ENCODE measurements at places on chromosomes 4 and X.

DNA sequence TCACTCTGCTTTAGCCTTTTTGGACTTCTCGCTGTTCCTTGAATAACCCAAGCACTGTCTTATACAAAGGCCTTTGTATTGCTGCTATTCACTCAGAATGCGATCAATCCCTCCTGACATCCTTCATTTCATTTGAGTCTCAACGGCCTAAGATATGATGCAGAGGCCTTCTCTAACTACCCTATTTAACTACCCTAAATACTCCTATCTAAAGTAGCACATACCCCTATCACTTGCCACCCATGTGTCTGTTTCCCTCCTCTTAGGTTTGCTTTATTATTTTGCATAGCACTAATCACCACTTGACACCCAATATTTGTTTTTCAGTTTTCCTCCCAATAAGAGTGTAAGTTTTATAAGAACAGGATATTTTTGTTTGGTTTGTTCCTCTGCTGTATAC is 42.3 kb upstream of the ACSL4 start:
- no peak for DNase-seq

- no peak for DNase-seq
These were observed 8.3 kb upstream of the DAPP1 start for GRCh38 chr4:99808260-99808857.

- no peak for DNase-seq
These were observed 16.9 kb downstream of the LHFPL1 start for GRCh38 chrX:112662559-112663427.

DNA sequence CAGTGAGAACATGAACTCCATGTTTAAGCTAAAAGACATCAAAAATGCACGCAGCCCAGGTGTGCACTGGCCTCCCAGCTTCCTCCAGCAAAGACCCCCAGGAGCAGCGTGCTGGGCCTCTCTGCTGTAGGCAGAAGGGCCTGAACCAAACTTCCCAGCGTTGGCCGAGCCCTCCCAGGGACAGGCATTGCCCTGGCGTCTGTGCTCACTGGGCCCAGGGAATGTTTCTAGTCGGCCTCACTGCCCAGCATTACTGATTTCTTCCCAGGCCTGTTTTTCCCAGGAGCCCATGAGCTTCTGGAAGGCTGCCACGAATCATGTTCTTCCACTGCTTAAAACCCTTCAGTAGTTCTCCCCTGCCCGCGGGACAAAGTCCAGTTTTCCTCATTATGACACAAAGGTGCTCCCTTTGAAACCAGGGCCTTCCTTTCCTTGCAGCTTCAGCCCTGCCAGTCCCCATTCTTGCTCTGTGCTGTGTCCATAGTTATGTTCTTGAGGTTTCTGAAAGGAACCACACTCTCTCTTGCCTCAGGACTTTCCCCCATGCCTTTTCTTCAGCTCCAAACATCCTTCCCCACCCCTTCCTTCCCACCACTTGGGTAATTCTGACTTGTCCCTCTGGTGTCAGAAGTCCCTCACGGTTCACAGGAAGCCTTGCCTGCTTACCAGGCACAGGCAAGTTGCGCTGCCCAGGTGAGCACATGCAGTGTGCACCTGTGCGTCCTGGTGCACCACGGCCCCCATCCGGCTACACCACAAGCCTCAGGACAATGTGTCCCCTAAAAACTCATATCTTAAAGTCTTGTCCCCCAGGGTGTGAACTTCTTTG is 93.4 kb upstream of the ENPP6 start:
- DNase-seq: no peak

DNA sequence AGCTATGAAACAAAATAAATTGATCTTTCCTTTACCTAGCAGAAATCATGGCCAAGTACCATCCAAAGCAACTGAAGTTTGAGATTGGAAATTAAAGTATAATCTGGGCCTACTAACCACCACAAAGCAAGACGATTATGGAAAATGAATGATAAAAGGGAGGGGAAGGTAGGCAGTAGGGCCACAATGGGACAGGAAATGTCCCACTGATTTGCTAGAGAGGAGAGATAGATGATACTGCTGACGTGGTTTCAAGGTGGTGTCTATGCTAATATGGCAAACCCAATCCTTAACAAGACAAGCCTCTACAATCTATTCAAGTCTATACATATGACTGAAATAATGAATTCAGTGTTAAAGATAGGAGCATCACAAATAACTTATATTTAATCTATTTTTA is 6.1 kb downstream of the TMPRSS11F start:
- no peak for DNase-seq

DNA sequence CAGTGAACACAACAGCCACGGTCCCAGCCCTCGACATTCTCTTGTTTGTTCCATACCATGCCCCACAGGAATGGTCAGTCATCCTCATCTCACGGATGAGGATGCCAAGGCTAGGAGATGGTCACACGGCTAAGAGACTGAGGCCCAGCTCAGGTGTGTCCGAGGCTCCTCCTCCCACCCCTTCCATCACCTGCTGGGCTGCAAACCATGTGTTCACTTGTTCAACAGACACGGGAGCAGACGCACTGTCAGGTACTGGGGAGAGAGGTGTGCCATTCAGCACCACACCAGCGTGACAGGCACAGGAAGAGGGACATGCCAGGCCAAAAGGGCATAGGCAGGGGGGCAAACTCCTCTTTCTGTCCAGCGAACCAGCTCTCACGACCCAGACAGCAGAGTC is 45.9 kb downstream of the ABLIM2 start:
- DNase-seq: no peak

GRCh38 chr4:137474711-137475301 is 57.5 kb downstream of the PCDH18 start:
- DNase-seq: no peak

GRCh38 chr4:108544481-108544880 is 75.9 kb upstream of the RPL34 start:
- no peak for DNase-seq

DNA sequence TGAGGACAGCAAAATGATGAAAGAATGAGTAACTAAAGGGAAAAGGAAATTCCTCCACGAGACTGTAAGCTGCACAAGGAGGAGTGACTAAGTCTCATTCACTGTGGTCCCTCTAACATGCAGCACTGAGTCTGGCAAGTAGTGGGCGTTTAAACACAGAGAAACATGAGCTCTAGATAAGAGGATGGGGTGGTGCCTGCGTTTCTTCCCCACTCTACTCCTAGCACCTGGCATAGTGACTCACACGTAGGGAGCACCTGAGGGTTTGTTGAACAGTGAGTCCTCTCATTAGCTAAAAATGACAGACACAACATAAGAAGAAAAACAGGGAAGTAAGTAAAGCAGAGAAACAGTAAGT is 105.8 kb upstream of the CBR4 start:
- DNase-seq: no peak

DNA sequence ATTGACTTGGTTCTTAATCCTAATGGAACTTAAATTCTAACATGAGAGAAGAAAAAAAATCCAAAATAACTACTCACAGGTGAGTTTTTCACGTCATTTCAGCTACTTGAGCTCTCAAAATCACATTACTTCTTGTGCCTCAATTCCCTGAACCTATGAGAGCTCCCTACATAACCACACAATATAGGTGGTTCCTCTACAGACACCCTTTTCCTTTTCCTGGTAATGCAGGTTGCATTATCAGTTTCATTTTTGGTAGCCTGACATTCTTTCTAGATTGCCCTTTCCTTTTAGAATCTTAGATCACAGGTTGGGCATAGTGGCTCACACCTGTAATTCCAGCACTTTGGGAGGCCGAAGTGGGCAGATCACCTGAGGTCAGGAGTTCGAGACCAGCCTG is 4.3 kb downstream of the GPR34 start:
- no peak for DNase-seq

DNA sequence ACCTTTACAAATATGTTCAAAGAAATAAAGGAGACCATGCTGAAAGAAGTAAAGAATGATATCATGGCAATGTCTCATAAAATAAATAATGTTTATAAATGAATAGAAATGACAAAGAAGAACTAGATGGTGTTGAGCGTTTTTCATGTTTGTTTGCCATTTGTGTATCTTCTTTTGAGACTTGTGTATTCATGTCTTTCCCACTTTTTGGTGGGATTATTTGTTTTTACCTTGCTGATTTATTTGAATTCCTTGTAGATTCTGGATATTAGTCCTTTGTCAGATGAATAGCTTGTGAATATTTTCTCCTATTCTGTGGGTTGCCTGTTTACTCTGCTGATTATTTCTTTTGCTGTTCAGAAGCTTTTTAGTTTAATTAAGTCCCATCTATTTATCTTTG is 732.4 kb downstream of the FAT4 start:
- no peak for DNase-seq

GRCh38 chr4:180528003-180528402 is 1715.2 kb upstream of the TENM3 start:
- DNase-seq: no peak

- DNase-seq: peak; percentile 80
These were observed 152.0 kb upstream of the SLC4A4 start for GRCh38 chr4:71186566-71187403.

DNA sequence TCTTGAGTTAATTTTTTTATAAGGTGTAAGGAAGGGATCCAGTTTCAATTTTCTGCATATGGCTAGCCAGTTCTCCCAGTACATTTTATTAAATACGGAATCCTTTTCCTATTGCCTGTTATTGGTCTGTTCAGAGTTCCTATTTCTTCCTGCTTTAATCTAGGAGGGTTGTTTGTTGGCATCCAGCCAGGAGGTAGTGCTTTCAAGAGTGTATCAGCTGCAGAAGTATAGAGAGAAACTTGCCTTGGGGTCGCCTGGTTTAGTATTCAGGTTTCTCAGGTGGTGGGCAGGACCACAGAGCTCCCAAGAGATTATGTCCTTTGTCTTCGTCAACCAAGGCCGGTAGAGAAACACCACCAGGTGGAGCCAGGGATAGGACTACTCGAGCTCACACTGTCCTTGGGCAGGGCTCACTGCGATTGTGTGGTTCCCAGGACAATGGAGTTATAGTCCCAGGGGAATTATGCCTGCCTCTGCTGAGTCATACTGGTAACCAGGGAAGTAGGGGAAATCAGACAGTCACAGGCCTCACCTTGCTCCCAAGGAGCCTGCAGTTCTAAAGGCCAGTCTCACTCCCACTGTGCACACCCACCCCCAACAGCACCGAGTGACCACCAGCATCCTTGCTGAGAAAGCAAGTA is 168.1 kb downstream of the VSIG4 start:
- no peak for DNase-seq

- DNase-seq: no peak
These were observed 36.7 kb downstream of the ARX start for GRCh38 chrX:24979081-24979480.

DNA sequence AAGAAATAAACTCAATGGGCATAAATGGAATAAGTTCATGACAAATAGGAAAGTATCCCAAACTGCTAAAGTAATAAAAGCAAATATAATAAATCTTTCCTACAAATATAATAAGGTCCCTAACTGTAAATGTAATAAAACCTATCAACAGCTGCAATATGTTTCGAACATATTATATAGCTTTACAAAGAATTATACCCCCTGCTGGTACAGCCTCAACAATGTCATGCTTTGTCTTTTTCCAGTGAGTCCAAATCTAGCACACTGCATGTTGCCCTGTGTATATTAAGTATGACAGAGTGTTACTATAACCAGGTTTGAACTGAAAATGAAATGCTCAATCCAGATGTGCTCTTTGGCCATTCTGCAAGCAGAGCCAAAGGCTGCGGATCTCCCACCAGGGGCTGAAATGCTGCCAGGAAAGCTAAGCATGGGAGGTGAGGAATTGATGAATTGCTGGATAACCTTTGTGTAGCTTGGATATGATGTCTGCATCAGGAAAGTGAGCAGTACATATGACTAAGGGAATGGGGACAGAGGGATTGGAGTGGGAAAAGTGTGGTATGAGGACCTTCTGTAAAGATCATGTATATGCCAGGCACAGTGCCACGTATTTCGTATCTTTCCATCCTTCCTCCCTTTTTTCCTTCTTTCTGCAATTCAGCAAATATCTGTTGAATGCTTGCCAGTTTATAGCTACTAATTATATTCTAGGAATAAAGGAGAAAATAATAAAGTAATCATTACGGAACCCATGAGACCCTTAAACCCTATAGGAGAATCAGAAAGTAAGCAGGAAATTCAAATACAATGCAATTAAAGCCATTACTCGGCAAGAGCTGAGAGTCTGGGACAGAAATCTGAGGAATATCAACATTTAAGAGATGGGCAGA is 954.6 kb upstream of the LCORL start:
- DNase-seq: no peak

GRCh38 chrX:40237731-40238178 is 140.0 kb upstream of the BCOR start:
- DNase-seq: no peak

DNA sequence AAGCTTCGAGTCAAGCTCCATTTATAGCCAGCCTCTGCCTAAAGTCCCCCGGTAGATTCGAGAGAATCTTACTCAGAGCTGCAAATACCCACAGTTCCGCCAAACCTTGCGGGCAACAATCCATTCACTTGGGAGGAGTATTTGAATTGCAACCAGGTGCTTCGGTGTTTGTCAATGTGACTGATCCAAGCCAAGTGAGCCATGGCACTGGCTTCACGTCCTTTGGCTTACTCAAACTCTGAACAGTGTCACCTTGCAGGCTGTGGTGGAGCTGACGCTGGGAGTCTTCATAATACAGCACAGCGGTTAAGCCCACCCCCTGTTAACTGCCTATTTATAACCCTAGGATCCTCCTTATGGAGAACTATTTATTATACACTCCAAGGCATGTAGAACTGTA is 11.2 kb downstream of the CD40LG start:
- DNase-seq: no peak

GRCh38 chr4:124902001-124902515 is 189.5 kb upstream of the ANKRD50 start:
- no peak for DNase-seq

DNA sequence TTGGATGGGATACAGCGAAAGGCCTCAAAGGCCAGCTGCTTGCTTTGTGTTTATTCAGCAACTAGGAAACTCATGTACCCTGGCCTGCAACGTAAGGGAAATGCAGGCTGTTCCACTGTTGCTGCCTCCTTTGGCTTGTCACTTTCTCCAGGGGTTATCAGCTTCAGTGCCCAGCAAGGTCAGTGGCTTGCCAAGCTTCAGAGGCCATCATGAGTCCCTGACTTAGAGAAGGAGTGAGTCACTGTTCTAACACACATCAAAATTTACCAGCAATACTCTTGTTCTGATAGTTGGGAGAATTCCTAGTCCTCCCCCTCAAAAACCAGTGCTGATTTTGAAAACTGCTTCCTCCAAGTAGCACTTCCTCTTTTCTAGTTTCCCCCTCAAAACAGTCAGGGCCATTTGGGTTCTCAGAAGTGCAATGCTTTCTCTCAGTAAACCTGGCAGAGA is 250.8 kb downstream of the ARHGAP24 start:
- DNase-seq: no peak

DNA sequence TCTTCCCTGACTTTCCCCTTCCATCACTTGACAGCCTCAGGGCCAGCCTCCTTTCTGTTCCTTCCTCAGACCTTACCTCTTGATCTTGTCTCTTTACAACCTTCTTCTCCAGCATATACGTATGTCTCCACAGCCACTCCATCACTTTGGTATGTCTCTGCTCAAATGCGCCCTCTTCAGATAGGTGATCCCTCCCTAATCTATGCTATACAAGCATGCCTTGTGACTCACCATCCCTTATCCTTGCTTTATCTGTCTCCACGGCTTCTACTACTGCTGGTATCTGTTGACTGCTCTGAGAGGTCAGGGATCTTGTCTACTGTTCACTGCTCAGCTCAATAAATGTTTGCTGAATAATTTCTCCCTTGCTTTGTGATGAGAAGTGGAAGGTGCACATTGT is 9.0 kb downstream of the ARAP2 start:
- no peak for DNase-seq
